ENCODE measurements at places on chromosomes 3 and 15. TPM values are rescaled to one million over a fixed set of nuclear protein-coding genes. Genes with fewer than 3 reads are reported as not detected.

PLEKHO2 gene
- 17.0 TPM for total RNA-seq

PAQR9 gene
- 0.21 TPM for total RNA-seq

GRCh38 chr15:70299931-70300869 is 202.5 kb upstream of the TLE3 start:
- DNase-seq, result no peak

GRCh38 chr3:86245360-86245759 is 745.6 kb downstream of the VGLL3 start:
- peak; percentile 24 for DNase-seq

ACAP2 gene
- total RNA-seq, result 27.5 TPM

DNA sequence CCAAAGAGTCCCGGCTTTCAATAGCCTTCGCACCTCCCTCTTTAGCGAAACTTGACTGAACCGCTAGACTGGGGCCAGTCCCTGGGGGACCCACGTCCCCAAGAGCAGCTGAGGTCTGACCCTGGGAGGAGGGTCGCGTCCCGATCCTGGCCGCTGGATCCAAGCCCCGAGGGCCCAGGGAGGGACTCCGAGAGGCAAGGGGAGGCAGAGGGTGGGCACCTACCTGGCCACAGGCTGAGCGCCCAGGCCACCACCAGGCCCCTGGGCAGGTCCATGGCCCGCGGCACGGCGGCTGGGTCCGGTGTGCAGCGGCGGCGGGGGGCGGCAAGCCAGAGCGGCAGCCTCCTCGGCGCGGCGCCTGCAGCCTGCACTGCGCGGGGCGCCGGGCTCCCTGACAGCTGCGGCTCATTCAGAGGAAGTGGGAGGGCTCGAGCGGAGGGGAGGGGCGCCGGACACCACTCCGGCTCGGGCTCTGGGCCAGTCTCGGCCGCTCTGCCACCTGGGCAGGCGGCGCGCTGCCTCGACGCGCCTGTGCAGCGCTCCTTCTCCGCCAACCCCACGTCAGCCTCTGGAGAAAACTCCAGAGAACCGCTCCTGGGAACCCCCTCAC is at the start of gene ITGA11:
ITGA11 (minus strand) TSS at position 372 of the 610 bp plus-strand sequence; CDS start at position 275, 97 bp downstream.
- peak; percentile 94 for DNase-seq

- peak; percentile 18 for DNase-seq
Measured at GRCh38 chr3:535566-536416, 339.2 kb downstream of the CHL1 start.

DNA sequence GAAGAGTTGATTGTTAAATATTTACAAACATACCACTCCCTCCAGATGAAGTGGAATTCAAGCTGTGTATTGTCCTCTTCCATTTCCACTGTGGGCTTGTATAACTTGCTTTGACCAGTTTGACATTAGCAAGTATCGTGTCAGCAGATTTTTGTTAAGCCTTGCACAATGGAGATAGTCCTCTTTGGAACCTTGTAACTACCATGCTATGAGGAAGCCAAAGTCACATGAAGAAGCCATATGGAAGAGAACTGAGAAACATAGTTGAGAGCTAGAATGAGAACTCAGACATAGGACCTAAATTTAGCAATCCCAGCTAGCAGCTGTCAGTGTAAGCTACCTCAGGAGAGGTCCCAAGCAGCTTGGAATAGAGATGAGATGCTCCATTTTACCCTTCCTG is 889.2 kb downstream of the PDCD6IP start:
- DNase-seq, result no peak

LRRC2 gene
- total RNA-seq, result 3.3 TPM

DNA sequence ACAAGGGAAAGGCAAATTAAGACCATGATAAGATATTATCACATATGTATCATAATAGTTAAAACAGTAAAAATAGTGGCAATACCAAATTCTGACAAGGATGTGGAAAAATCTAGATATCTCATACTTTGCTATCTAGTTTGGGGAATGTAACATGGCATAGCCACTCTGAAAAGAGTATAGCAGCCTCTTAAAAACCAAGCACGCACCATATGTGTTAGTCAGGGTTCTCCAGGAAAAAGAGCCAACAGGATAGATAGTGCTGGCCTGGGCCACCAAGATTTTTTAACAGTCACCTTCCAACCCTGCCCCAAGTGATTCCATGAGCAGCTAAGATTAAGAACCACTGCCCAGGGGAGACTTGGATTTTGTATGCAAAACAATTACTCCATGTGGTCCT is 48.5 kb upstream of the XCR1 start:
- no peak for DNase-seq

SNTN gene
- not detected for total RNA-seq

DNA sequence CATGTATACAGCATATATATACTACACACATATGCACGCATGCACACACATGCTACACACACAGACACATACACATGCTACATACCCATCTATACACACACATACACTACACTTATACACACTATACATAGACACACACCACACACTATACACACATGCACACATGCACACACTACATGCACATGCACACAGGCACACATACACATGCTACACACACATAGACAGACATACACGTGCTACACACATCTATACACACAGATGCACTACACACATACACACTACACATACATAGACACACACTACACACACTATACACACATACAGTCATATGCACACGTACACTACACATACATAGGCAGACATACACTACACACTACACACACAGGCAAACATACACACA is 51.2 kb upstream of the PRR20G start:
- DNase-seq, result no peak

GRCh38 chr3:39724233-39724846 is 85.1 kb upstream of the MYRIP start:
- no peak for DNase-seq

DNA sequence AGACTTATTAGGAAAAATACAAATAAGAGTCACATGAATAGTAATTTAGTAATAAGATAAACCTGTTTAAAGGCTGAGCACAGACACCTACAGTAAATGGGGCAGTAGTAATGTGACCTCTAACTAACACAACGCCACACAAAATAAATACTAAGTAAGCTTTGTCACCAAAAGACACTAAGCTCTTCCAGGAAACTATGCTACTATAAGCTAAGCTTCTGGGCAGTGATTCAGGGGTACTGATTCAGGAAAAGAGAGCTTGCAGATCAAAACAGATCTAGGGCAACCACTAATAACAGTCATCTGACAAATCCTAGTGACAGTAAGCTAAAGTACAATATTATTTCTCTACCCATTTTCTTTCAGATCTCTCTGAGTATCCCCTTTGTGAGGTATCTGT is 68.8 kb downstream of the PLOD2 start:
- no peak for DNase-seq

- no peak for DNase-seq
Measured at GRCh38 chr15:33968224-33968623, at the start of gene CHRM5. CHRM5 (plus strand) TSS chr15:33968497; CDS start chr15:34062718, 94,221 bp downstream.

DNA sequence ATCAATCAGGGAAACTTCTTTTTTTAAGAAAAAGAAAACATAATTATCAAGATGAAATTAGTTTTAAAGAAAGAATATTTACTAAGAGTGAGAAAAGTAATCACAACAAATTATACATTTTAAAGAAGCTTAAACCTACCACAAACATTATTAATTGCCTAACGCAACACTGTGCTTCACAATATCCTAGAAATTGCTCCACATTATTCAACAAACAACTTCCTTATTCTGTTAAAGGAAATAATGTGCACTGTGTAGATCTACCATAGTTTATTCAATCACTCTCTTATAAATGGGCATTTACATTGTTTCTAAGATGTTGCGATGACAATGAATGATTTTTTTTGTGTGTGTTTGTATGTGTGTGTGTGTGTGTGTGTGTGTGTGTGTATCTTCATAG is 525.9 kb upstream of the KCNMB2 start:
- no peak for DNase-seq

DNA sequence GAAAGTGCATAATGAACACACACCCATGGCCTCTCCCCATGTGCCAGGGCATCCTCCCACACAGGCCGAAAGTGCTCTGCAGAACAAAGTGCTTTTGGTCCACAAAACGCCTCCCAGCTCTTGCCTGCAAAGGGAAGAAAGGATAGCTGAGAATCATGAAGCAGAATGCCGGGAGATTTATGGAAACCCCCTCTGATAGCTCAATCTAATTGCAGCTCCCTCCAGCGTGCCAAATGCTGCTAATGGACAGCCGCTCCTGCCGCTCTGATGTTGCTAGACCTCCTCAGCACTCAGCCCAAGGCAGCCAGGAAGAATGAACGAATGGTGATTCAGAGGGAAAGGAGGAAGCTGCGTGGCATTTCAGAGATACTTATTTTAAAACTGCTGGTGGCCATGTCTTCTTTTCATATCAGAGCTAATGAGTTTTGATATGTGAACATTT is 145.3 kb downstream of the TJP1 start:
- DNase-seq, result peak; percentile 57

OCA2 gene
- total RNA-seq, result 0.37 TPM

- DNase-seq, result no peak
Measured at GRCh38 chr15:76382987-76383728, 46.6 kb downstream of the ISL2 start.

NR2F2 gene
- 0.17 TPM for total RNA-seq

DNA sequence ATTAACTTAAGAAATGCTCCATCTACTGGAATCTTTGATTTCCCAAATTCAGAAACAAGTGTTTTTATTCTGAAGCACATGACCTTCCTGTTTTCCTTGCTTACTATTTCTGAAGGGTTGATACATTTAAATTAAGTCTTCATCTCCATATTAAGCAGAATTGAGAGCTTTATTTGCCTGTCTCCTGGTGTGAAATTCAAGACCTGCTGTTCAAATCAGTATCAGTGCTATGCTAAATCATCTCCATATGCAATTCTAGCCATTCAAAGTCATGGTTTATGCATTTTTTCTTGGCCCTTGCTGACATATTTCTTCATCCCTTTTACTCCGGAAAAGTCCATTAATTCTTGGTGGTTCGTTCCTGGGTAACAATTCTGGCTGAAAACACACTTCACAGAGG is 195.4 kb downstream of the ATP8B4 start:
- no peak for DNase-seq

CD276 gene
- 136 TPM for total RNA-seq

DNAJA4 gene
- 0.03 TPM for total RNA-seq

GRCh38 chr3:182954553-182955235 is 25.6 kb downstream of the DCUN1D1 start:
- DNase-seq, result no peak

DNA sequence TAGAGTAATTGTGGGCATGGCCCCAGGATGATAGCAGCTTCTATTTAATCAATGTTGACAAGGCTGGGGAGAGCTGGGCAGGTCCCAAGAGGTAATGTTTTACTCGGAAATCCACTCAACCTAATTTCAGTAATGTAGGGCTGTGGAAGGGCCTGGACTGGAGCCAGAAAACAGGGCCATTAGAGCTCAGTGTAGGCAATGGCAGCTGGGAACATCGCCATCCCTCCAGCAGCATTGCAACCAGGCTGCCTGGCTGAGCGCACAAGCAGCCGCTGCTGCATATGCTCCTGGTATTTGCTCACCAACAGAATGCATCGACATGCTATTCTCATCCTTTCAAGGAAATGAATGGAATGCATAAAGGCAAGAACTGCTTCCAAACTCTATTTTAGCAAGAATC is 90.0 kb downstream of the GAP43 start:
- DNase-seq, result no peak

GRK7 gene
- 0.04 TPM for total RNA-seq

SPINK8 gene
- not detected for total RNA-seq

DNA sequence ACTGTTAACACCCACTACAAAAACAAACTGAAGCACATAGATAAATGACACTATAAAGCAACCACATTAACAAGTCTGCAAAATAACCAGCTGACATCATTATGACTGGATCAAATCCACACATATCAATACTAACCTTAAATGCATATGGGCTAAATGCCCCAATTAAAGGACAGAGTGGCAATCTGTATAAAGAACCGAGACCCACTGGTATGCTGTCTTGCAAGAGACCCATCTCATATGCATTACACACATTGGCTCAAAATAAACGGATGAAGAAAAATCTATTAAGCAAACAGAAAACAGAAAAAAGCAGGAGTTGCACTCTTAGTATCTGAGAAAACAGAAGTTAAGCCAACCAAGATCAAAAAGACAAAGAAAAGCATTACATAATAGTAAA is 1375.4 kb downstream of the ZPLD1 start:
- no peak for DNase-seq

TIGIT gene
- total RNA-seq, result not detected

NGLY1 gene
- 38.6 TPM for total RNA-seq

ZNF80 gene
- not detected for total RNA-seq

- no peak for DNase-seq
Measured at GRCh38 chr3:31095255-31095654, 200.8 kb upstream of the GADL1 start.

DNA sequence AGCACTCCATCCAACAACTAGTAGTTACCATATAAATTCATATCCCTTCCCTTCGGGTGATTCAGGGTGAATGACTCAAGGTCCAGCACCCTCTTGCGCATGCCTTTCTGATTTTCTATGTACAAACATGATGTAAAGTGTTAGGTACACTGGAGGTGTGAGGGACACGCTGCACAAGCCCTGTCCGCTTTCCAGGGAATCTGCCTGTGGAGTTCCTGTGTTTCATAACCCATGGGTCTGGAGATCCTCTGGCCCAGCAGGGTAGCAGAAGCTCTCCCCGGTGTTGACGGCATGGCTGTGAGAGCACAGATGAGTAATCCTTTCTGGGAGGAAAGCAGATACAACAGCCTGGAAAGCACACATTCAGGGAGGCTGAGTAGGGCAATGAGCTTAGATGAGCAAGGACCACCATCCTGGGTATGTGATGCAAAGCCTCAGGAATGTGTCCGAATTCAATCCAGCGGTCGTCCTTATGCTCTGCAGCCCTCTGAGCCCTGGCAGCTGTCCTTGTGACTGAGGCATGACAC is 142.9 kb upstream of the TP63 start:
- no peak for DNase-seq

PROK2 gene
- 2.7 TPM for total RNA-seq
